A549 treated with ZK216348 at 1 μM for 4 hours (cell line): ENCODE measurements at places on chromosomes 11 and 22. TPM values are rescaled to one million over a fixed set of nuclear protein-coding genes. Genes with fewer than 3 reads are reported as not detected.

SCO2 gene
- 1.1 to 7.5 TPM (median 6.2 TPM) in 5 replicates for total RNA-seq

OR51V1 gene
- total RNA-seq = not detected in 5 replicates

C1QTNF5 gene
- not detected in 5 replicates for total RNA-seq

GAL3ST3 gene
- not detected in 5 replicates for total RNA-seq

MYO18B gene
- total RNA-seq = 0.07 to 0.15 TPM in 2 of 5 replicates, not detected in the others

GPR83 gene
- 0.06 to 0.09 TPM (median 0.07 TPM) in 4 of 5 replicates, not detected in the other for total RNA-seq

C22orf23 gene
- 0.17 to 0.24 TPM in 2 of 5 replicates, not detected in the others for total RNA-seq

KREMEN1 gene
- total RNA-seq = 2.6 to 5.4 TPM (median 4.2 TPM) in 5 replicates
